Mammary epithelial cell (primary cell): ENCODE measurements at places on chromosomes 3 and 15. TPM values are rescaled to one million over a fixed set of nuclear protein-coding genes. Genes with fewer than 3 reads are reported as not detected.

DNA sequence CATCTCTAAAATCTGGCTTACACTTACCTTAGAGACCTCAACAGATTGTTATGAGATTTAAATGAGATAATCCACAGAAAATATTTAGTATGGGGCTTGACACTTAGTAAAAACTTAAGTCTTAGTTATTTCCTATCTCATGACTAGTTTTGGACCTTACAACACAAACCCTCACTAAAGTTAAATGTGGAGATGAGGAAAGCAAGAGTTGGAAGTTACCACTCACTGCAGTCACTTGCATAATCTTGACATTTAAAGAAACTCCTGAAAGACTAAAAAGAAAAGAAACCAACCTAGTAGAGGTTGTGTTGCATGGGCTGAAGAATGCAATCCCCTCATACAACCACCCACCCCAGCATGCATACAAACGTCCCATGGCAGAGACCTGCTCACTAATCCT lies 40.1 kb downstream of the ITGB5 start:
- no peak for DNase-seq

- DNase-seq, result peak; percentile 97
Measured at GRCh38 chr15:68795298-68795848, 25.3 kb downstream of the ANP32A start.

DNA sequence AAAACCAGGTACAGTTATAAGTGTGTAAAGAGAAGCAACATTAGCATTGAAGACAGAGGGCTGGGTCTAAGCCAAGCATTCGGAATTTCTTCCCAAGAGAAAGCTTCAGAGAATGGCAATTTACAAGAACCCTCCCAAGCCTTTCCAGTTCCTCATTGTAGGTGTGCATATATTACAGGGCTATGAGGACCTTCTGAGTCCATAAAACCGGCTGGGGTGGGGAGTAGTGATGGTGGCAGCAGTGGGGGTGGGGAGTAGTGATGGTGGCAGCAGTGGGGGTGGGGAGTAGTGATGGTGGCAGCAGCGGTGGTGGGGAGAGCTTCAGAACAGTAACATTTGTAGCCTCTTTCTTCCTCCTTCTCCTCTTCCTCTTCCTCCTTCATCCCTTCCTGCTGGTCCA lies 368.7 kb upstream of the UMPS start:
- DNase-seq, result no peak

- no peak for DNase-seq
Measured at GRCh38 chr15:74789171-74789631, 7.3 kb downstream of the CSK start.

The ZNF660 gene
- polyA plus RNA-seq, result 0.01 TPM

The PRSS50 gene
- not detected for polyA plus RNA-seq

The FAM174B gene
- 0.44 TPM for polyA plus RNA-seq

The FSTL1 gene
- polyA plus RNA-seq, result 71.6 TPM

The PRR23C gene
- polyA plus RNA-seq, result not detected
